ENCODE measurements at places on chromosomes 2 and 18.

- DNase-seq = no peak
These were observed 582 bp downstream of the RIOK3 start for GRCh38 chr18:23453680-23454058.

- no peak for DNase-seq
These were observed 156.7 kb downstream of the CDCA7 start for GRCh38 chr2:173511357-173511756.

DNA sequence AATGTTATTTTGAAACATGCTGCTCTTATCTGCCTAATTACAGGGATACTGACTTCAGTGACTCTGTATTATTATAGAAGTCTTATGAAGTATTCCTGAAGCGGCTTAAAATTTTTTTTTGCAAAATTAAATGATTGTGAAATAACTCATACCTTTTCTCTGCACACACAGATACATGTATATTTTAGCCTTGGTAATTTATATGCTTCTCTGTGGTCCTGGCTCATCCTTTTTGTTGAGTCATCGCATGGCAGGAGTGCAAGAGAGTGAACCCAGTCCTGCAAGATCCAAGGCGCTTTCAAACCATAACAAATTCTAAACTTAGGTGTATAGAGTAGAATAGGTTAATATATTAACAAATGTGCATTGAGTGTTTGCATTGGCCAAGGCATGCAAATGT lies 8.6 kb downstream of the CCNT2 start:
- DNase-seq = no peak

DNA sequence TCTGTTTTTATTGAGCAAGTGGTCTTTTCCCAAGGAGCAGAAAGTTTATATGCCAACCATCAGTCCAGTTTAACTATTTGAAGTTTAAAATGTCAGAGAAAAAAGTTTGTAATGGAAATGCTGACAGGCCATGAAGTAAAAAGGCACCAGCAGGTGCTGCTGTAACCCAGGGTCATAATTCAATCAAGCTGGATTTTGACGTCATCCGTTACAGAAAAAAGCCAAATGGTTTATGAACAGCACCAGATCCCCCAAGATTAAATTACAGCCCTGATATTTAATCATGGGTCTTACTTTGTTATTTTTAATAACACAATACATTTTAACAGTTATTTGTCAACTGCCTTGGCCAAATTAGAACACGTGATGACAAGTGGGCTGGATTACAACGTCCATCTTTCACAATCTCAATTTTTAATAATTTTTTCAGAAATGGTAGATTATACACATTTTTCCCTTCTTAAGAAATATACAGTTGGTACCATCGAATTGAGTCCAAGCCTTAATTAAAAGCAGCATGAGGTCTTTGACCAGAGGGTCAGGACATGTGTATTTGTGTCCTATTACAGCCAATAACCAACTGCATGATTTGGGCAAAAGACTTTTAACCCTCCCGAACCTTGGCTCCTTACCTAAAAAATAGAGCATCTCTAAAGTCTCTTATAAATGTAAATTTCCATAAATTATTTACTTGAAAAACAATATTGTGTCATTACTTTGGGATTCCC lies 10.0 kb downstream of the TCF4 start:
- no peak for DNase-seq

GRCh38 chr2:100882645-100883613 lies 63.0 kb downstream of the NPAS2 start:
- no peak for DNase-seq
